Lung (tissue), 17 donors: ENCODE measurements at places on chromosomes 7 and 10.

DNA sequence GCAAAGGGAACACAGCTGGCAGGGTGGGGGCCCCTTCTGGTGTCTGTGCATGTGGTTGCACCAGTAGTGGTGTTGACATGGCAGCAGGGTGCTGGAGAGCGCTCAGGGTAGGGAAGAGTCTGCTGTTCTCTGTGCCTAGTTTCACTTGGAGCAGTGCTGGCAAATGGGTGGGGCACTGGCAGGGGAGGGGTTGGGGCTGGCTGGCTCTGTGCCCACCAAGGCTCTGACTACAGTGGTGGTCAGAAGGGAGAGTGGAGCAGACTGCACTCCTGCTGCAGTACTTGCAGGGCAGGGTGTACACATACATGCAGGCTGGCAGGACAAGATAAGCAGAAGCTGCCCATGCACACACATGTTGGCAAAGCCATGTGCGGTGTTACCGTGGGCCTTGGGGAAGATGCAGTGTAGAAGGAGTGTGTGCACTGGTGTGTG, 18.2 kb downstream of the FAM25A start:
- DNase-seq: no peak

DNA sequence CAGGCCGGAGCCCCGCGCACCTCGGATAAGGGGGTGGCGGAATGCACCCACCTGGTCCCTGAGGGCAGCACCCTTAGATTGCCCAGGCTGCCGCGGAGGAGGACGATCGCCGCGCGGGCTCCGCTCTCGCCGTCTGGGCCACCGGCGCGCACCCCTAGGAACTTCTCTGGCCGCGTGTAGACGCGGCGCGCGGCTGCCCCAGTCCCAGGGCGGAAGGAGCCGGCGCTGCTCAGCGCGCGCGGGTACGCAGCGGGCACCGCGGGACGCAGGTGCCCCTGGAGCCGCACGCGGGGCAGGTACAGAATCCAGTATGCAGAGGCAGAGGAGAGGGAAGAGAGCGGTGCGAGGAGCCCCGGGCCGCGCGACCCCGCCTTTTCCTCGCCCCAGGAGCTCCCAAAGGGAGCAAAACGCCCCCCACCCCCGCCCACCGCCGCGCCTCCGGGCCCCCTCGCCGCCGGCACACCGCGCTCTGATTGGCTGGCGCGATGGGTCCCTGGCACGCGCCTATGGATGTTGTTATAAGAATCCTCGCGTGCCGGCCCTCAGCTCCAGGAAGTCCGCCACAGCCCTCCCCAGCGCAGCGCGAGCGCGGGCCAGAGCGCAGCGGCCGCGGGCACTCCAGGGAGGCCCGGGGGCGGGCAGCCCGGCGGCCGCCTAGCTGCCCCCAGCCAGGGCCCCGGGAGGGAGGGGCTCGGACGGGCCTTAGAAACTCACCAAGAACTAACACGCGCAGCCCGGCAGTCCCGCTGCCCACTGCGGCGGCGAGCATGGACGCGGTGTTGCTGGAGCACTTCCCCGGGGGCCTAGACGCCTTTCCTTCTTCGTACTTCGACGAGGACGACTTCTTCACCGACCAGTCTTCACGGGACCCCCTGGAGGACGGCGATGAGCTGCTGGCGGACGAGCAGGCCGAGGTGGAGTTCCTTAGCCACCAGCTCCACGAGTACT, at the start of gene PTF1A:
PTF1A (plus strand) TSS at position 549 of the 948 bp plus-strand sequence; CDS start at position 768, 219 bp downstream.
- DNase-seq: no peak

- DNase-seq: no peak
Measured at GRCh38 chr10:8103543-8103942, 49.1 kb downstream of the GATA3 start.

GRCh38 chr10:32226624-32227023, 120.3 kb downstream of the EPC1 start:
- DNase-seq: no peak

- DNase-seq: no peak
Measured at GRCh38 chr10:78927257-78927995, 141.3 kb upstream of the ZMIZ1 start.

GRCh38 chr7:133345690-133346421, 93.0 kb downstream of the EXOC4 start:
- DNase-seq: no peak

- peak; percentile 45 for DNase-seq
Measured at GRCh38 chr10:100370714-100371481, 23.9 kb downstream of the SCD start.

DNA sequence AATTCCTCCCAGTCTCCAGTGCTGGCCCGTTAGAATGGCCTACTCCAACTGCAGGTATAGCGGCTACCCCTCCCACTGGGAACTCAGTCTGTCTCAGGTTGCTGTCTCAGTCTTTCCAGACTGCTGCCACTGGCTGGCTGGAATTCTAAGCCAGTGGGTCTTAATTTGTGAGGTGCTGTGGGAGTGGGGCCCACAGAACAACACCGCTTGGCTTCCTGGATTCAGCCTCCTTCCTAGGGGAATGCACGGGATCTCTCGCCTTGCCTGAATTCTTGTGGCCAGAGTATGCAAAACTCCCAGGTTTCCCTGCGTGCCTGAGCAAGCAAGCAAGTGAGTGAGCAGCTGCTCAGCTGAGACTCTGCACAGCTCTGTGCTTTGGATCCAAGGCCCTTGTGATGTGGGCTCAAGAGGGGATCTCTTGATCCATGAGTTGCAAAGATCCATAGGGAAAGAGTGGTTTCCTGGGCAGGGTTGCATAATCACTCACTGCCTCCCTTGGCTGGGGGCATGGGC, 41.5 kb upstream of the GPR141 start:
- no peak for DNase-seq

GRCh38 chr10:132335189-132336063, 3.4 kb downstream of the LRRC27 start:
- DNase-seq: peak; percentile 81

- DNase-seq: no peak
Measured at GRCh38 chr7:55028011-55028410, 9.2 kb downstream of the EGFR start.

DNA sequence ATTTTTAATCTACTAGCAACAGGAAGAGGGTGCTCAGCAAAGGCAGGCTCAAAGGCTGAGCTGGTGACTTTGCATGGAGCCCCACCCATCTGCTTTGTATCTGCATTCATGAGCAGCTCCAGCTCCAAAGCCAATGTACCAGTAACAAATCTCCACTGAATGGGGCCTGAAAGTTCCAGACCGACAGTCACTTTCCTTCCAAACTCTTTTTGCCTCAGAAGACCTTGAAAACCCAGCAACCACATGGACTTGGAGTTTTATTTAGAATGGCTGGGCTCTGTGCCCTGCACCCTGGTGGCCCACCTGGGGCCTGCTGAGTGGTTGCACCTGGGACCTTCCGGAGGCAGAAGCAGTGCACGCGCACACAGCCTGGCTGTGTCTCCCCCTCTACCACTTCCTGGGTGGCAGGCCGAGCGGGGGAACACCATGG, 195.0 kb upstream of the PLXNA4 start:
- no peak for DNase-seq

GRCh38 chr10:17348501-17349349, 105.7 kb downstream of the ST8SIA6 start:
- peak; percentile 61 for DNase-seq

GRCh38 chr10:21496343-21497176, 28.9 kb downstream of the SKIDA1 start:
- DNase-seq: peak; percentile 88

- DNase-seq: no peak
Measured at GRCh38 chr7:24740871-24741270, 16.4 kb downstream of the GSDME start.

GRCh38 chr7:751826-752225, 24.7 kb upstream of the PRKAR1B start:
- no peak for DNase-seq

DNA sequence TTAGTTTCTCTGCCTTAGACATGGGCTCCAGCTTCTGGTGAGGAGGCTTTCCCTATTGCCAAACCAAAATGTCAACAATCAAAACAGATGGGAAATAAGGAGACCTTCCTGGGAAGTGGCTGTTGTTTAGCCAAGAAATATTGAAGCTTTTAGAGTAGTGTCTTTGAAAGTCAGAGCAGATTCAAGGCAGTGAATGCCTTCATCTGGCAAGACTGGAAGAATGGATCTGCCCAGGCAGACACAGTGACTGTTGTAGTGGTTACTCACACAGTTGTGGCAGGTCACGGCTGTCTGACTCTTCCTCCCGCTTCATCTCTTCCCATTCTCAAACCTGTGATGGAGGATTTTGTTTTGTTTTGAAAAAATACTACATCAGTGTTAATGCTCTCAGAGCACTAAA, 154.1 kb upstream of the ADO start:
- DNase-seq: no peak

DNA sequence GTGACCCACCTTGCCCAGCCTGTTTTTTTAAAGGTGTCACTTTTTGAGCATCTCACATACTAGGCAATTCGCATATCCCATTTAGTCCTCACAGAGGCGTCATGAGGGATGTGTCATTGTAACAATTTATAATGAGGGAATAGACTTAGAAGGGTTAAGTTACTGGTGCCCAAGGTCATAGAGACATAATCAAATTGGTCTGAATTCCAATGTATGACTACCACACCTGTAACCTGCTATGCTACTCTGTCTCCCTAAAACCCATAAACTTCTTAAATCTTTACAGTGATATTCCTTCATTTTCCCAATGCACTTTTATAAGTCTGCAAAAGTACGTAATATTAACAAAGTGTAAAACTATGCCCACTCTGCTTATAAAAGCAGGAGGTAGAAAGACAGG, 7.1 kb downstream of the ZMYND11 start:
- no peak for DNase-seq

DNA sequence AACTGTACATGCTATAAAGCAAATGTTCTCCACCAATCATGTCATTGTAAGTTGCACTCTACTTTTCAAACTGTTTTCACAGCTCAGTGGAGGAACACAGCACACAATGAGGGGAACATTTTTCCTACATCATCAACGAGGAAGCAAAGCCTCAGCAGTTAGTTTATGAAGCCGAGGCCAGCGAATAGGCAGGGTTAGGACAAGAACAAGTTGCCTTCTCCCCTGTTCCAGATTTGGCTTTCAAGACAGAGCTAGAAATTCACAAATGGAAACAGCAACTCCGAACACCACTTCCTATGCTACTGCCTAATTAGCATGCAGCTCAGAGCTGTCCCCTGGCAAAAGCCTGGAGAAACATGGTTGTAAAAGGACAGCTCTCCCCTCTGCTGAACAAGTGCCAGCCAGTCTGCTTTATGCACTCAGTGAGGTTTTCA, 19.8 kb downstream of the ITGB8 start:
- DNase-seq: peak; percentile 54

GRCh38 chr10:104445359-104445758, 91.7 kb downstream of the CFAP58 start:
- DNase-seq: no peak

DNA sequence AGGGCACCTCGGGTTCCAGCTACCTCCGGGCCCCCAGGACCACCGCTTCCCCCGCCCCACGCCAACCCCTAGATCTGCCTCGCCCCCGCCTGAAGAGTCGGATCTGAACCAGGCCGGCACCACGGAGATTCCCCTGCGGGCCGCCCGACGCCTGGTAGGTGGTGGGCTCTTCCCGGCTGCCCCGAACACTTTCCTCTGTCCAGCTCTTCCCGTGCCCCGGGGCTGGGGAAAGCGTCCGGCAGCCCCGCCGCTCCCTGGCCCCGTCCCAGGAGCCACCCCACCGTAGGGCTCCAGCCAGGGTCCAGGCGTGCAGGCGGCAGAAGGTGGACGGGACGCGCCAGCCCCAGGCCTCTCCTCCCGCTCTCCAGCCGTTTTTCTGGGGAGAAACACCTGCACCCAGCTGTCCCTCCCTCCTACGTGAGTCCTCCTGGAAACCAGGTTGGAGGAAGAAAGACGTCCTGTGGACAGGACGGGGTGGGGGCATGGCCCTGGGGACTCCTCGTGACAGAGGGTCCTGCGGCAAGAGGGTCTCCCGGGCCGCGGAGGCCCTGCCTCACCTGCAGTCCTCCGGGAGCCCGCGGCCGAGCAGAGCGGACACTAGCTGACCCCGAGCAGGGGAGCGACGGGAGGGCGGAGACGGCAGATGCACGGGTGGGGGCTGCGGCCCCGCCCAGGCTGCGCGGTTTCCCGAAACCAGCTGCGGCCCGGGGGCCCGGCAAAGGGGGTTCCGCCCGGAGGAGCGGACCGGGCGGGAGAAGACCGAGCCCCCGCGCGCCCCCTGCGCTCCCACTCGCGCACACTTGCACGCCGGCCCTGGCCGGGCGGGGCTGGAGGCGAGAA, at the start of gene TMEM176B:
TMEM176B (minus strand) TSS at position 624 of the 840 bp plus-strand sequence. CDS start 3,795 bp downstream, outside the sequence.
- peak; percentile 32 for DNase-seq

GRCh38 chr7:32164341-32164996, 94.3 kb upstream of the PDE1C start:
- DNase-seq: no peak

DNA sequence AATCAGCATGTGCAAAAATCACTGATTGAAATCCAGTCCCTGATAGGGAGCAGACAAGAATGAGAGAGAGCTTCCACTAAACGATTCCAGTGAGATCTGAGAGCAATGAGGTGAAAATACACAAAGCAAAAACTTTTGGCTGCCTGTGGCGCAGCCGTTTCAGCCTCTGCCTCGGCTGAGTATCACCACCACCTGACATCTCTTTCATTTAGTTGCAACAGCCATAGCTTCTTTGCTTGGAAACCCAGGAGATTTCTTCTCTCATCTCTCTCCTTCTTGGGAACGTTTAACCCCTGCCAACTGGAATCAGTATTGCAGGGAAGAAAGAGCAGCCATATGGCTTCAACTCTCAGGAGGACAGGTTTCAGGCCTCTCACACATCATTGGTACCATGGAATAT, 237.3 kb upstream of the AGK start:
- DNase-seq: no peak

GRCh38 chr7:100975371-100975821, 6.0 kb downstream of the MUC12 start:
- no peak for DNase-seq

DNA sequence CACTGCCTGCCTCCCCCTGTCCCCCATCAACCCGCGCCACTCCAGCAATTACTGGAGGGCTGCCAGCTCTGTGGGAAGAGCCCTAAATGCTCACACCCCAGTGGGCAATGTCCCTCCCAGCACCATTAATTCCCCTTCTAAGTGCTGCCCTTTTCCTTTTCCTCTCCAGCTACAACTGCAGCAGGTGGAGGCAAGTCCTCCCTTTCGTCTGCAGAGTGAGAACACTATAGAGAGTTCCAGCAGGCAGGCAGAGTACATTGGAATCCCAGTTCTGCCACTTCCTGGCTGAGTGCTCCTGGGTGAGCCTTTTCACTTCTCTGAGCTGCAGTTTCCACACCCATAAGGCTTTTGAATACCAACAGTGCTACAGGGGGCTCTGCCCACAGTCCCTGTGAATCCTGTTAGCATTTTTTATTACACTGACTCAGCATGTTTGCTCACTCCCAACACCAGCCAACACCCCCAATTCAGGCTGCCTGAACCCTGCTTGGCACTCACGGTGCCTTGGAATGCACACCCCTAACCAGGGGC, 447.0 kb downstream of the GRID1 start:
- peak; percentile 49 for DNase-seq

- DNase-seq: no peak
Measured at GRCh38 chr7:34069676-34070075, 164.3 kb downstream of the BMPER start.

GRCh38 chr7:131527456-131527855, 29.0 kb downstream of the PODXL start:
- DNase-seq: no peak

GRCh38 chr7:2023877-2024566, 208.7 kb downstream of the MAD1L1 start:
- peak; percentile 53 for DNase-seq
